ENCODE measurements at places on chromosomes 3 and 15.

GRCh38 chr3:161049683-161050248 lies 55.4 kb downstream of the B3GALNT1 start:
- no peak for DNase-seq

DNA sequence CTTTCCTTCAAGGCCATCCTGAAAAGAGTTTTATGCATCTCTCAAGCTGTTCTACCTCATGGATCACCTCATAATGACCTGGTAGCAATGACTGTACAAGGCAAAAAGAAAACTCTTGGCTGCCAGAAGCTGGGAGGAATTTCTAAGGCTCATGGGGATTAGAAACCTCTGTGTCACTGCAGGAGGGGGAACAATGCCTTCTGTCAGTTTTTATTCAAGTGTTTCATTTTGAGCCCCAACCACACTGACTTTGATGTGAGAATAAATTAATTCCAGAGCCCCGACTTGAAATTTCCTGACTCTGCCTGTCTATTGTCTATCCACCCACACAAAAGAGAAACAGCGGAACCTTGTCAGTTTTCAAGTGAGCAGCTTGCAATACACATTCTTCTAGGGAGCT lies 58.7 kb upstream of the MRPL3 start:
- DNase-seq, result no peak

GRCh38 chr3:31917303-31918005 lies 63.6 kb downstream of the OSBPL10 start:
- DNase-seq, result no peak

DNA sequence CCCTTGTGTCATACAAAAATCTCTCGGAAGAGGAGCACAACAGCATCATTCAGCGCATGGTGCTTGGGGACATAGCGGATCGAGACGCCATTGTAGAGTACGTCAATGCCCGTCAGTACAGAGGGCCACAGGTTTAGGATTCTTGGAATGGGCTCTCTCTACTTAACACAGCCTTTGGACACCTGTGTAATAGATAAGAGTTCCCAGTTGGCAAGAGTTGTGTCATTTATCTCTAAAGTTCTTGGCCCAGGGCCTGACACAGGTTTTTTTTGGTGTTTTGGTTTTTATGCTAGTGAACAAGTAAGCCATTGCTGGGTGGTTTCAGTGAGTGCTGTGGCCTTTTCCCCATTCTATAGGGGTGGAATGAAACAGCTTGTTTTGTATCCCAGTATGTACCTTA lies 54.1 kb downstream of the SNRK start:
- DNase-seq, result no peak

GRCh38 chr15:42729409-42729808 lies 7.5 kb downstream of the CDAN1 start:
- DNase-seq, result no peak

- DNase-seq, result no peak
Measured at GRCh38 chr3:188153437-188154013, 432 bp upstream of the LPP start.

DNA sequence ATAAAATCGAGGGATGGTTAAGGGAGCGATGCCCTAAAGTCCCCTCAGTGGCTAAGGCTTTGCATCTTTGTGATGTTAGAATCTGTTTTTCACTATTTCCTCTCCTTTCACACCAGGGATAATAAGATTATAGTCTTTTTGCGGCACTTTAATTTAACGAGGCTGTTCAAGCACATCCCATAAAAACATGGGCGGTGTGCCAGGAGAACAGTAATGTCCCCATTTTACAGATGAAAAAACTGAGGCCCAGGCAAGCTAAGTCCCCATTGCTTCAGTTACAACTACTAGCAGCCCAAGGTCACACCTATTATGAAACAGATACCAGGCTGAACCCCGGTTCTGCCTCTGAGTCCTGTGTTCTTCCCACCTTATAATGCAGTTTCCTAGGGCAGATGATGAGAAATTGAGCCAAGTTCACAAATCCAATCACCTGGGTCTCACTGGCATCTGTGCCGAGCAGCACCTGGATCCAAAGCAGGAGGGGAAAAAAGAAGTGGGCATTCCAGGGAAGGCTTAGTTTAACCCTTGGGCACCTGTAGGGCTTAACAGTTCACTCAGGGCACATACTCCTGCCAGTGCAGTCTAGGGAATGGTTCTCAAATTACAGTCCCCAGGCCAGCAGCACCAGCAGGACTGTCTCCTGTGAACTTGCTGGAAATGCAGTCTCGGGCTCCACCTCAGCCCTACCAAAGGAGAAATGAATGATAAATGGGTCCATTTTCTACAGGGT lies 169.3 kb downstream of the RAB11A start:
- DNase-seq, result no peak

DNA sequence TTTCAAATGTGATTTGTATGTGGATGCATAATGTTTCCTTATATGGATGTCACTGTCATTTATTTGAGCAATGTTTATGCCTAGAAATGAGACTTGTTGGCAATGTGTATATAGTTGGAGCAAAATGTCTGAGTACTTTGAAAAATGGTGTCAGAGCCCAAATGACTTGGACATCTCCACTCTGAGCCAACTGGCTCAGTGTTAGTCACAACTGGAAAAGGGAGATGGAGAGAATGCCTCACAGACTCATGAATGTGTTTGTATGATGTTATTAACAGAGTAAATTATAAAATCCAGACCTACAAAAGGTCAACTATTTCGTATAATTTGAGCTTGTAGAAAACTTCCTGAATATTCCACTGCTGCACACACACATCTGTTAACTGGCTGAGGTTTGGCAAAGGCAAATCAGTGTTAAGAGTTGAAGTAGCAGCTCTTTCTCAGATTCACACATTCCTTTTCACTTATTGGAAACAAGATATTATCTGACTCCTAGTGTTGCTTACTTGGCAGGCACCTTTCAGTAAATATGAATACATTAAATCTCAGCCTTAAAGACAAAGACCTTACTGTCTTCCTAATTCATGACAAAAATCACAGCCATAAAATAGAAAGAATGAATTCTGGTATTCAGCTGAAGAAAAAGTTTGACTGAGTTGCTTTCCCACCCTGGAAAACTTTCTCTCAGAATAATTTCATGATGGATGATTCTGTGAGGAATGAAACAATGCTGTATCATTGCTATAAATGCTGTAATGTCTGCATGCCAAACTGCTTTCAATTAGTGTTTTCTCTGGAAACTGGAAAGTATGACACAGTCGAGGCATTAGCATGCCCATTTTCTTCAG lies 27.0 kb downstream of the ADIPOQ start:
- no peak for DNase-seq

- DNase-seq, result no peak
Measured at GRCh38 chr15:71874245-71874644, 63.9 kb downstream of the NR2E3 start.

DNA sequence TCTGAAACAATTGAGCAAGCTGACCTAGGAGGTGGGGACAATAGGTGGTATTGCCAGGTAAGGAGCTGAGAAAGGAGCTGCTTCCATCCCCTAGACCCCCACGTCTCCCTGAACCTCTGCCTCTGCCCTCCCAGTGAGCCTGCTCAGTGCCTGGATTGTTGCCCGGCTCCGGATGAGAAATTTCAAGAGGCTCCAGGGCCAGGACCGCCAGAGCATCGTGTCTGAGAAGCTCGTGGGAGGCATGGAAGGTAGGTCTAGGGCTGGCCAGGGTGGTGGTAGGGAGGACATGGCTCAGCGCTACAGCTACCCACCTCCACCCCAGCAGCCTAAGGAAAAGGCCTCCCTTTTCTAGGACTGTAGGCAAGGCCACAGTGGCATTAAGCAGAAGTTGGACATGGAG lies 13.3 kb downstream of the DUOX1 start:
- DNase-seq, result no peak

GRCh38 chr3:112646623-112647022 lies 5.7 kb upstream of the CCDC80 start:
- DNase-seq, result no peak

DNA sequence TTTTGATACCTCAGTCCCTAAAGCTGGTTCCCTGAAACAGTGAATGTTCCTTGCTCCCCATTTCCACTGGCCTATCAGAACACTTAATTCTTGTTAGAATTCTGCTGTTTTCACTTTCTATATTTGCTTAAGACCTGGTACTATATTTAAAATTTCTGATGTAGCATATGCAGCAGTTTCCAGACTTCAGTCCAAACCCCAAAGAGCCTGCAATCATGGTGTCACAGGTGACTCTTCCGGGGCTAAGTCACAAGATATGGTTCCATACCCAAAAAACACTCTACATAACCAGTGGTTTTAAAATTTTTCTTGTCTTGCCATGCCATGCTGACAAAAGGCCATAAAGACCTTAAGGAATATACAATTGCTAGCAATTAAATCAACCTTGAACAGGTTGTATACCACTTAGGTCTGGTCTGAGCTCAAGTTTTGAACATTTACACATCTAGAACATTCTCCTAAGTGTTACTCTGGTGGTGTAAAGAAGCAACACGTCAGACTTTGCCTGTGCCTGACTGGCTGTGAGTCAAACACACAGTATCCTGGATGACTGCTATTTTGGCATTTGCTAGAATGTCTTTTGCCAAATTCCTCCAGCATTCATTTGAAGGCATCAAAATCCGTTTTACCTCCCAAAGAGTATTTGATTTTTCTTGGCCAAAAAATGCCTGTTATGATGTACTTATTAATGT lies 160.0 kb downstream of the FRMD5 start:
- DNase-seq, result no peak

GRCh38 chr15:77487888-77488287 lies 67.2 kb downstream of the HMG20A start:
- no peak for DNase-seq

DNA sequence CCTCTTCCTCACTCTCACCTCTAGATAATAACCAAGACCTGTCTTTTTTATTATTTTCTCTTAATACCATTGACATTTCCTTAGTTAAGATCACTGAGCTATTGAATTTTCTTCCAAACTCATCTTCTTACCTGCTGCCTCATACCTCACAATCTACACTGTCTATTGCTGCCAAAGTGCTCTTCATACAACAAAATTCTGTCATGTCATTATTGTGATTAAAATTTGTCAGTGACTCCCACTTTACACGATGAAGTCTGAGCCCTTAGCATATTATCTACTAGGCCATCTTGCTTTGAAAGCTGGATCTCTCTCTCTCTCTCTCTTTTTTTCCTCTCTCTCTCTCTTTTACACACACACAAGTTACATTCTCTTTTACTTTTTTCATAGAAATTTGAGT lies 73.3 kb downstream of the NSUN3 start:
- DNase-seq, result no peak

- no peak for DNase-seq
Measured at GRCh38 chr3:30550246-30550645, 56.2 kb upstream of the TGFBR2 start.

Measured in activated T-cell treated with anti-CD3 and anti-CD28 coated beads for 24 hours (primary cell).